ENCODE measurements at places on chromosomes 16 and 17. TPM values are rescaled to one million over a fixed set of nuclear protein-coding genes. Genes with fewer than 3 reads are reported as not detected.

ARL5C gene
- not detected for total RNA-seq

GRCh38 chr17:14510136-14510535, 209.3 kb downstream of the HS3ST3B1 start:
- H3K27ac ChIP-seq, result no peak overlapping the region
- H3K4me3 ChIP-seq, result no peak overlapping the region
- H3K4me1 ChIP-seq, result no peaks in the 10 kb centered on the region
- no peaks in the 10 kb centered on the region for H3K27me3 ChIP-seq
- no peak for DNase-seq
- H3K36me3 ChIP-seq, result peaks cover under 1% of the 10 kb centered on the region

COX4I1 gene
- 526 TPM for total RNA-seq

FKBP10 gene
- not detected for total RNA-seq

- H3K36me3 ChIP-seq, result no peaks in the 10 kb centered on the region
- H3K4me3 ChIP-seq, result no peak overlapping the region
- no peak overlapping the region for H3K27ac ChIP-seq
- peaks cover 40% of the 10 kb centered on the region for H3K27me3 ChIP-seq
- H3K4me1 ChIP-seq, result peaks cover 3% of the 10 kb centered on the region
Observed at GRCh38 chr17:74408815-74409214, 23.1 kb upstream of the GPRC5C start.

DOC2A gene
- not detected for total RNA-seq

GRCh38 chr16:47017636-47018035, 44.2 kb upstream of the DNAJA2 start:
- H3K27ac ChIP-seq, result peak overlapping the region; percentile 88
- H3K36me3 ChIP-seq, result no peaks in the 10 kb centered on the region
- H3K4me3 ChIP-seq, result no peak overlapping the region
- peaks cover 13% of the 10 kb centered on the region for H3K4me1 ChIP-seq

GRCh38 chr17:73759324-73759723, 115.1 kb upstream of the SDK2 start:
- DNase-seq, result no peak
- peaks cover 9% of the 10 kb centered on the region for H3K27me3 ChIP-seq
- no peak overlapping the region for H3K27ac ChIP-seq
- no peaks in the 10 kb centered on the region for H3K36me3 ChIP-seq
- no peak overlapping the region for H3K4me3 ChIP-seq
- H3K4me1 ChIP-seq, result peaks cover 5% of the 10 kb centered on the region

PROCA1 gene
- 4.8 TPM for total RNA-seq

DNA sequence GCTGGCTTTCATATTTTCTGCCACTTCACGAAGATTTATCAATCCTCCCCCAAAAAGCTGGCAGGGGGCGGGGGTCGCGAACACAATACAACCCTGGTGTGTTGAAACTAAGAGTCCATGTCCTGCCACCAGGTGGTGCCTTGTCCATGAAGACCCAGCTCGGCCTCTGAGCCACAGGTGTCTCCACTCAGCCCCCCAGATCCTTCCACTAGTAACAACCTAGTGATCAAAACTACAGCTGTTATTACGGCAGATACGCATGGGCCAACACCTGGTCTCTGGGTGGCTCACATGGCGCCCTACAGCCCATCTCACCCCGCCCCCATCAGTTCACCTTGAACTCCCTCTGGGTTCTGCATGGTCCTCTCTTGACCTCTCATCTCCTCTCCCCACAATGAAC, 27.7 kb downstream of the USP7 start:
- H3K4me3 ChIP-seq, result peak overlapping the region; percentile 41
- no peaks in the 10 kb centered on the region for H3K27me3 ChIP-seq
- peak overlapping the region; percentile 83 for H3K27ac ChIP-seq
- DNase-seq, result no peak
- no peaks in the 10 kb centered on the region for H3K36me3 ChIP-seq
